ENCODE measurements at places on chromosomes 6 and 20. TPM values are rescaled to one million over a fixed set of nuclear protein-coding genes. Genes with fewer than 3 reads are reported as not detected.

Gene SSTR4
- not detected for total RNA-seq

DNA sequence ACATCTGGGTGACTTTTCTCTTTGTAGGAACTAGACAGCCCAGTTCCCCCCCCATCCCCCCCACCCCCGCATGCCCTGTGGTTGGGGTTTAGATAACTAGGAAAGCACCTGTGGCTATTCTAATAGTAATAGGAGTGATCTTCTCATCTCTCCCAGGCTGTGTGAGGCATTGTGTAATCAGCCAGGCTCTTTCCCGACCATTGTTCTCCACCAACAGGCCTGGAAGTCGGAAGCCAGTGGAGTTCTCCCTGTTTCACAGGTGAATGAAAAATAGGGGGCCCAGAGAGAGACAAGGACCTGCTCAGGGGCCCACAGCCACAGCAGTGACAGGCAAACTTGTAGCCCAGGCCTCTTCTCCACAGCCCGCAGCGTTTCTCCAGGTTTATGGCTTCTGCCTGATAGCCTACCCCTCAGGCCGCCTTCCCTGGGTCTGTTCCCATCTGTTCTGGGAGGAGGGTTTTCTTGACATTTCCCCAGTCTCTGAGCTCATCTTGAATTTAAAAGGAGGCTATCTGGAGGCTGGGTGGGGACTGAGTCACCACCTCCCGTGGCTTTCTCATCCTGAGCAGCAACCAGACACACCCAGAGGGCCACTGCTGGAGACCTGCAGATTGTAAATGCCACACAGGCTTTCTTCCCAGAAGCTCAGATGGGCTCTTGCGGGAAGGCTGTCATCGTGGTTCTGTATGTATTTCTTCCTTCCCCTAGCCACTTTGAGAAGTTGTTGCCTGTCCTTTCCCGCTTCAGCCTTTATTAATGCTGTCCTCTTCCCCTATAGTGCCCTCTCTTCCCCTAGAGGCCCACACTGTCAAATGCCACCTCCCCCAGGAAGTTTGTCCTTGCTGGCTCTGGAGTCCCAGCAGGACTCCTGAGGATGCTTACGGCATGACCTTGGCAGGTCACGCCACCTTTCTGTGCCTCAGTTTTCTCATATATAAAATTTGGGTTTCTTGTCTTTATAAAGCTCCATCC lies 75.9 kb upstream of the MYL9 start:
- H3K27ac ChIP-seq = peak overlapping the region; percentile 63
- no peak for DNase-seq
- H3K36me3 ChIP-seq = no peaks in the 10 kb centered on the region
- no peak overlapping the region for H3K4me3 ChIP-seq
- no peaks in the 10 kb centered on the region for H3K27me3 ChIP-seq
- peaks cover 80% of the 10 kb centered on the region for H3K4me1 ChIP-seq

DNA sequence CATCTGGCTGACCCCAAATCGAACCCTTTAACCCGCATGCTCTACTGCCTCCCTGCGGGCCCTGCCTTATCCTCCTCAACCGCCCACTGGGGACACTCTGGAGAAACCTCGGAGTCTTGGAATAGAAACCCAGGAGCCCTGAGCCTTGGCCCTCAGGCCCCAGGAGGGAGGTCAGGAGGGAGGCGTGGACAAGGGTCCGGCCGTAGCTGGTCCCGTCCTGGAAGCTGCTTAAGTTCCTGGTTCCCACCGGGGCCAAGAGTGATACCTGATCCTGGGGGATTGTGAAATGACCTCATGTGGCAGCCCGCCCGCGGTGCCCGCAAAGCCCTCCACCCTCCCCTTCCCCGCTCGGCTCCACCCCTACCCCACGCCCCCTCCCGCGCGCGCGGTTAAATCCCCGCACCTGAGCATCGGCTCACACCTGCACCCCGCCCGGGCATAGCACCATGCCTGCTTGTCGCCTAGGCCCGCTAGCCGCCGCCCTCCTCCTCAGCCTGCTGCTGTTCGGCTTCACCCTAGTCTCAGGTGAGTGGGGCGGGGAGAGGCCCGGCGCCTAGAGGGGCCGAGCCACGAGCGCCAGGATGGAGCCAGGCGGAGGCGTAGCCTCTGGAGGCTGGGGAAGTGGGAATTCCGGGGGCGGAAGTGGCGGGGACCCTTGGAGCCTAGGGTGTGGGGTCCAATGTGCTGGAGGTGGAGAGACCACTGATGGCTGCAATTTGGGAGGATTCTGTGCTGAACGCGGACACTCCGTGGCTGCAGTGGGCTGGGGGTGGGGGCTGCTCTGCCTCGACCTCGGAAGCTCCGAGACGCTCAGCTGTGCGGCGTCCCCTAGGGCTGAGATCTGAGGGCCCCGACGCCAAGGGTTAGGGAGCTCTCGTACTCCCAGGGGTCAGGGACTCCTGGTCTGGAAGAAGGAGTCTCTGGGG lies at the start of gene WFDC2:
TSS of gene WFDC2 (plus strand) at position 418 of the 926 bp plus-strand sequence. CDS start at position 447, 29 bp downstream.
- no peaks in the 10 kb centered on the region for H3K27me3 ChIP-seq
- peak within 1 kb of the TSS; percentile 13 for H3K27ac ChIP-seq
- H3K36me3 ChIP-seq = no peaks in the 10 kb centered on the region
- DNase-seq = no peak

Gene CD93
- total RNA-seq = 16.5 TPM

DNA sequence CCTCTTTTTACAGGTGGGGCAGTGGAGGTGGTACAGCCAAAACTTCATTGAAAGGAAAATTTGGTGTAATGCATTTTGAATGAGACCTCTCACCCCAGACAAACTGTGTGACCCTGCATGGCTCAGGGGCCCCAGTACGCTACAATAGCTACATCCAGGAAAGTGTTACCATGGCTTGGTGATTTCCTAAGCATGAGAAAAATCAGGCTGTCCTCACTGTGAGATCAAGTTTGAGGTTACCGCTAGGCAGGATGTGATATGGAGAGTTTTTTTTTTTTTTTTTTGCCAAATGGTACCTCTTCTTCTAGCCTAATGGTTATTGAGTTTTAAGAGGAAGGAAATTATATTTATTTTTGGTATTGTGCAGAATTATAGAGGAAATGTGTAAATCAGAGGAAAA lies 305.3 kb downstream of the CD83 start:
- H3K27me3 ChIP-seq = no peaks in the 10 kb centered on the region
- no peak overlapping the region for H3K4me3 ChIP-seq
- H3K27ac ChIP-seq = no peak overlapping the region

GRCh38 chr6:41370488-41371111 lies 35.2 kb downstream of the NCR2 start:
- no peak overlapping the region for H3K4me3 ChIP-seq
- no peaks in the 10 kb centered on the region for H3K36me3 ChIP-seq
- peaks cover 14% of the 10 kb centered on the region for H3K4me1 ChIP-seq

Gene SUN5
- not detected for total RNA-seq

DNA sequence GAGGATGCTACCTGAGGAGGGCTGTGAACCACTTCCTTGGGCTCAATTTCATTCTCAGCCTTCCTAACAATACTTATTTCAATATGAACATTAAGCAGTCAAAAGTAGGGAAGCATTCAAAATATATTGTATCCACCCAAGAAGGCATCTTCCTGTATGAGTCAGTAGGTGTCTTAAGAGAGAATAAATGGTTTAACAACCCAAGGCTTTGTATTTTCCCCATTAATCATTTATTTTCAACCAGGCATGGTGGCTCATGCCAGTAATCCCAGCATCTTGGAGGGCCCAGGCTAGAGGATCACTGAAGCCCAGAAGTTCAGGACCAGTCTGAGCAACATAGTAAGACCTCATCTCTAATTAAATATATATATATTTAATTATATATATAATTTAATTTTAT lies 74.5 kb upstream of the MARCKS start:
- DNase-seq = no peak
- no peak overlapping the region for H3K27ac ChIP-seq
- no peak overlapping the region for H3K4me3 ChIP-seq
- no peaks in the 10 kb centered on the region for H3K27me3 ChIP-seq
- H3K4me1 ChIP-seq = no peaks in the 10 kb centered on the region

DNA sequence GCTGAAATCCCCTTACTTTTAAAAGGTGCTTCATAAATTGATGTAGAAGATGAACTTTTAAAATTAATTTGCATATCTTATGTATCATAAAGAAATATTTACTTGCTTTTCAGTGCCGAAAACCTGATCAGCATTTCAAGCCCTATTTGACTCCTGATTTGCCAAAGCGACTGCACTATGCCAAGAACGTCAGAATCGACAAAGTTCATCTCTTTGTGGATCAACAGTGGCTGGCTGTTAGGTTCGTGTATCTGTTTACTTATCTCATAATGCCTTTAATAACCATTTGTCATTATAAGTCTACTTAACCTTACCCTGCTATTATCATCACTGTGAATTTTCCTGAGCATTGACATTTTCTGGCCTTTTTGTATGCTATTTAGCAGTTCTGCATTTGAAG lies 7.8 kb downstream of the OR2A4 start:
- no peak overlapping the region for H3K27ac ChIP-seq
- no peaks in the 10 kb centered on the region for H3K27me3 ChIP-seq
- no peaks in the 10 kb centered on the region for H3K36me3 ChIP-seq
- H3K4me1 ChIP-seq = no peaks in the 10 kb centered on the region
- no peak for DNase-seq

DNA sequence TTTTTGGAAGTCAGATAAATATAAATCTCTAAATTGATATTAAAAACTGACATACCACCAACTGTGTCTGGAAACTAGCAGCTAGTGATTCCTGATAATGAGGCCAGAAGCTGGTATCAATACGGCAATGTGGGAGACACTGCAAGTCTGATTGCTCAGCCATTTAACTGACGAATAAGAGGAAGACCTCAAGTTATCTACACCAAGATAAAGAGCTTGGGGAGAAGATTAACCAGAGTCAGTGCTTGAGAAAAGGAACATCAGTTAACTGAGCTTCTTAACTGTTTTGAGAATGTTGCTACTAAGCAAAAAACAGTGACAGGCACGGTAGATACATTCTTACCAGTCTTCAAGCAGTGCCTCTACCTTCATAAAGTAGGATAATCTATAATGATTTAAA lies 140.4 kb upstream of the TENT5A start:
- H3K27me3 ChIP-seq = no peaks in the 10 kb centered on the region
- no peak for DNase-seq
- no peak overlapping the region for H3K4me3 ChIP-seq
- H3K36me3 ChIP-seq = no peaks in the 10 kb centered on the region
- no peak overlapping the region for H3K27ac ChIP-seq

Gene POLR1C
- 8.6 TPM for total RNA-seq

GRCh38 chr20:7935027-7935551 lies 5.2 kb downstream of the HAO1 start:
- DNase-seq = no peak
- H3K27me3 ChIP-seq = no peaks in the 10 kb centered on the region
- H3K27ac ChIP-seq = no peak overlapping the region
- no peaks in the 10 kb centered on the region for H3K4me1 ChIP-seq
- H3K36me3 ChIP-seq = no peaks in the 10 kb centered on the region

DNA sequence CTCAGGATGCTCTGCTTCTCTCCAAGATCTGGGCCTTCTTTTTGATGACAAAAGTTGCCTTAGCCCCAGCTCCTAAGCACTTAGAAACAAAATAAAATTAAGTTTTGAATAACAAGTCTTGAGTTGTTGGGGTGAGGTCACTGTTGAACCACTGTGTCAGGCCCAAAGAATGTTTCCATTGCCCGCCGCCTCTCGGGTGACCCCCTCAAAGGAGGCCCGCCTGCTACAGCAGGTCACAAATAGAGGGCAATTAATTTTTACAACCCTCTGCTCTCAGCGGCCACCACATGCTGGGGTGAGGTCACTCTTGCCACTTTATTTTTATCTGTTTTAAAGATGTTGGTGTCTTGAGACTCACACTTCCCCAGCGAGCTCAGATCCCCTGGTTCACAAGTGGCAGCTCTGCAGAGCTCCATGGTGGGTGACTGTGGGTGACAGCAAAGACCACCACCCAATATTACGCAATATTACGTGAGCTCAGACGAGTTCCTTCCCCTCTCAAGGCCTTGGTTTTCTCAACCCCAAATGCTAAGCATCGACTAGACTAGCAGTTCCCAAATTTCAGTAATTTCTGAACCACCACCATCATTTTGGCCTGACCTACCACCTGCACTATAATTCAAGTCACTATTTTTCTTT lies 247.7 kb upstream of the PMEPA1 start:
- no peaks in the 10 kb centered on the region for H3K36me3 ChIP-seq
- no peak for DNase-seq
- H3K27ac ChIP-seq = no peak overlapping the region
- H3K27me3 ChIP-seq = no peaks in the 10 kb centered on the region
- no peaks in the 10 kb centered on the region for H3K4me1 ChIP-seq

Gene GSTA3
- not detected for total RNA-seq

DNA sequence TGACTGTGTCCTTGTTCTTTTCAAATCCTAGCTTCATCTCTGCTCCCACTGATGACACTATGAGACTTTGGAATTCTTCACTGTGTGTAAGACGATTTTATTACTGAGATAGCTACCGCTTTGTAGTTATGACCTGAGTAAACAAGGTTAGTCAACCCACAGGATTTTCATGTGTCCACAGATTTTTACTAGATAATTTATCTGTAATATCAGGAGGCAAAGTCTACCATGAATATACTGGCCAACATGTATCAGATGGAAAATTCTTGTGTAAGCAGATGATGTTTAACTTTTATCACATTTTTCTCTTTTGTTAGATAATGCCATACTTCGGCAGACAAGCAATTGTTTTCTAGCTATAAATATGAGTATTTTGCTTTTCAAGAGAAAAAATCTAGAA lies 119.8 kb downstream of the SGK1 start:
- H3K4me1 ChIP-seq = no peaks in the 10 kb centered on the region
- DNase-seq = no peak
- no peaks in the 10 kb centered on the region for H3K36me3 ChIP-seq

DNA sequence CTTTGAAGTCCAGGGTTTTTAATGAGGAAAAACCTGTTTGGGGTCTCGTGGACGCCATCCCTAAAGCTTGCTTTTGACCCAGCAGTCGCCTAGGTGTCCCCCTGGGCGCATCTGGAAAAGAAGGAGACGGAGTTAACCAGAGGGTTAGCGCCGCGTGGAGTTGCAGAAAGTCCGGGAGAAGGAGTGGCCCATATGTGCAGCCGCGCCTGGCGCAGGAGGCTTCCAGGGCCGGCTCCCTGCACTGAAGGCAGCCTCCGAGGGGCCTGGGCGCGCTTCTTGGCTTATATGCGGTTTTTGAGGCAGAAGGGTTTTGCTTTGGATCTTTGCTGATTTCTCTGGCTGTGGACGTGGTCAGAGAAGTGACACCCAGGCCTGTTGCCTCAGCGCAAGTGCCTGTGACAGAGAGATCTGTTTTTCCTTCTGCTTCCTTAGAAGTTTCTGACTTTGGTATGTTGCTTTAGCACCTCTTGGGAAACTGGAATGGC lies 987 bp downstream of the TMEM181 start:
- H3K27me3 ChIP-seq = no peaks in the 10 kb centered on the region
- peak overlapping the region; percentile 91 for H3K4me3 ChIP-seq
- DNase-seq = peak; percentile 64
- H3K4me1 ChIP-seq = peaks cover 7% of the 10 kb centered on the region

All from Peyer's patch (tissue), 4 donors.